ENCODE measurements at places on chromosomes 7 and 10.

- DNase-seq: no peak
- no peaks in the 10 kb centered on the region for H3K36me3 ChIP-seq
- peaks cover 21% of the 10 kb centered on the region for H3K27me3 ChIP-seq
- H3K4me3 ChIP-seq: no peak overlapping the region
Measured at GRCh38 chr7:43195768-43196167, 83.3 kb downstream of the HECW1 start.

DNA sequence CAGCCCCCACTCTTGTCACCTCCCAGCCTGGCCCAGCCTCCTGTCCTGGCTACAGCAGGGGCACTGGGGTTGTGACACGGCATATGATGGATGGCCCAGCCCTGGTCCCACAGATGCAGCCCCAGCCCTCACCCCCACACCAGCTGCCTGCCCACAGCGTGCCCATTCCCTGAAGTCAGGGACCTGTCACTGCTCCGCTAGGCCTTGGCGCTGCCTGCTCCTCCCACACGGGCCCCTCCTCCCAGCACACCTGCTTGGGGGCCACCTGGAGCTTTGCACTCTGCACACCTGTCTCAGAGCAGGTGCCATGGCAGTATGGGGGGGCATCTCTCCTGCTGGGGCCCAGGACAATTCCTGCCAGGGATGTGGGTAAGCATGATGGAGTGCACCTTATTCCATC, 3.5 kb downstream of the GCK start:
- H3K4me3 ChIP-seq: no peak overlapping the region
- no peaks in the 10 kb centered on the region for H3K4me1 ChIP-seq
- no peak overlapping the region for H3K27ac ChIP-seq
- peaks cover 28% of the 10 kb centered on the region for H3K27me3 ChIP-seq

DNA sequence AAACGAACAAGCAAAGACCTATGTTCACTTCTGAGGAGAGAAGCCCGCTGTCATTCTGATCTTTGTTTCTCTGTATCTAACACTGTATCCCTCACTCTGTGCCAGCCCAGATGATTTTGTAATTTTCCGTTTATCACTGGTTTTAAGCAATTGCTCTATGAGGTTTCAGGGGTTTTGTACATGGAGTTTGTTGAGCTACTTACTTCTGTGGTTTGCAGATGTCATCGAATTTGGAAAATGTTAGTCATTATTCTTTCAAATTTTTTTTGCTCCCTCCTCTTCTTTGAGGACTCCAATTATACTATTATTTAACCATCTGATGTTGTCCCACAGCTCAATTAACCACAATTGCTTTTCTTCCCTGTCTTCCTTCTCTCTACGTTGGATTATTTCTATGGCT, 650.9 kb upstream of the IGFBP3 start:
- H3K4me1 ChIP-seq: no peaks in the 10 kb centered on the region
- no peaks in the 10 kb centered on the region for H3K36me3 ChIP-seq
- DNase-seq: no peak
- H3K27ac ChIP-seq: no peak overlapping the region
- H3K27me3 ChIP-seq: no peaks in the 10 kb centered on the region

- DNase-seq: no peak
- H3K27me3 ChIP-seq: no peaks in the 10 kb centered on the region
- H3K27ac ChIP-seq: no peak overlapping the region
- no peak overlapping the region for H3K4me3 ChIP-seq
- H3K4me1 ChIP-seq: peaks cover 14% of the 10 kb centered on the region
Measured at GRCh38 chr10:8074881-8075280, 20.4 kb downstream of the GATA3 start.

DNA sequence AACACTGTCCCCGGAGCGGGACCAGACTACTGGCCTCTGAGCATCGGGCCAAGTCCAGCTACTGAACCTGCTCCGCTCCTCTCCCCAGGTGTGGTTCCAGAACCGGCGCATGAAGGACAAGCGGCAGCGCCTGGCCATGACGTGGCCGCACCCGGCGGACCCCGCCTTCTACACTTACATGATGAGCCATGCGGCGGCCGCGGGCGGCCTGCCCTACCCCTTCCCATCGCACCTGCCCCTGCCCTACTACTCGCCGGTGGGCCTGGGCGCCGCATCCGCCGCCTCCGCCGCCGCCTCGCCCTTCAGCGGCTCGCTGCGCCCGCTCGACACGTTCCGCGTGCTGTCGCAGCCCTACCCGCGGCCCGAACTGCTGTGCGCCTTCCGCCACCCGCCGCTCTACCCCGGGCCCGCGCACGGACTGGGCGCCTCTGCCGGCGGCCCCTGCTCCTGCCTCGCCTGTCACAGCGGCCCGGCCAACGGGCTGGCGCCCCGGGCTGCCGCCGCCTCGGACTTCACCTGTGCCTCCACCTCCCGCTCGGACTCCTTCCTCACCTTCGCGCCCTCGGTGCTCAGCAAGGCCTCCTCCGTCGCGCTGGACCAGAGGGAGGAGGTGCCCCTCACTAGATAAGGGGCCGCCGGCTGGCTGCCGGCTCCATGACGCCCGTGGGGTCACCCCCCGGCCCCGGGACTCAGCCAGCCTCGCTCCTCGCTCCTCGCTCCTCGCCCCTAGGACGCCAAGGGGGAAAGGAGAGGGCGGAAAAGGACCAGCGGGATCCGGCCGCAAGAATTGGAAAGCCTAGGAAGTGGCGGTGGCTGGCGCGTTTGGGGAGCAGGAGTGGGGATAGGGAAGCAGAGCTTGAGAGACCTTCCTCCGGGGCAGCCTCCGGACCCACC, 3.4 kb downstream of the EVX1 start:
- no peaks in the 10 kb centered on the region for H3K36me3 ChIP-seq
- no peaks in the 10 kb centered on the region for H3K4me1 ChIP-seq
- DNase-seq: no peak
- no peak overlapping the region for H3K4me3 ChIP-seq

GRCh38 chr10:54826994-54827560, 26.0 kb upstream of the PCDH15 start:
- no peak for DNase-seq
- H3K4me3 ChIP-seq: no peak overlapping the region
- H3K27me3 ChIP-seq: no peaks in the 10 kb centered on the region
- no peak overlapping the region for H3K27ac ChIP-seq
- no peaks in the 10 kb centered on the region for H3K36me3 ChIP-seq

DNA sequence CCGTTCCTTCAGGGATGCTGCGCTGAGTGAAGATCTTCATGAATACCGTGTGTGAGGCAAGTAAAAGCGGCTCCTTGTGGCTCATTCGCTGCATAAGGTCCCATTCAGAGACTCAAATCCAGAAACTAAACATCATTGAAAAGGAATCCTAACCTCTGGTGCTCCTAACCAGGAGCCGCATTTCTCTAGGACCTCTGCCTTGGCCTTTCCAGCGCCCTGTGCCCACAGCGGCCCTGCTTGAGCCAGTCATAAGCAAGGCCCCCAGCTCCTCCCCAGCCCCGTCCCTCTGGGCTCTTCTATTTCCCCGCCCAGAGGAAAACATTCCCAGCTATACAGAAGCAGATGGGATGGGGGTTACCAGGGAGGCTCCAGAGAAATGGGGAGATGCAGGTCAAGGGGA, 42.6 kb upstream of the INSIG1 start:
- DNase-seq: no peak
- no peaks in the 10 kb centered on the region for H3K4me1 ChIP-seq
- H3K27ac ChIP-seq: no peak overlapping the region

DNA sequence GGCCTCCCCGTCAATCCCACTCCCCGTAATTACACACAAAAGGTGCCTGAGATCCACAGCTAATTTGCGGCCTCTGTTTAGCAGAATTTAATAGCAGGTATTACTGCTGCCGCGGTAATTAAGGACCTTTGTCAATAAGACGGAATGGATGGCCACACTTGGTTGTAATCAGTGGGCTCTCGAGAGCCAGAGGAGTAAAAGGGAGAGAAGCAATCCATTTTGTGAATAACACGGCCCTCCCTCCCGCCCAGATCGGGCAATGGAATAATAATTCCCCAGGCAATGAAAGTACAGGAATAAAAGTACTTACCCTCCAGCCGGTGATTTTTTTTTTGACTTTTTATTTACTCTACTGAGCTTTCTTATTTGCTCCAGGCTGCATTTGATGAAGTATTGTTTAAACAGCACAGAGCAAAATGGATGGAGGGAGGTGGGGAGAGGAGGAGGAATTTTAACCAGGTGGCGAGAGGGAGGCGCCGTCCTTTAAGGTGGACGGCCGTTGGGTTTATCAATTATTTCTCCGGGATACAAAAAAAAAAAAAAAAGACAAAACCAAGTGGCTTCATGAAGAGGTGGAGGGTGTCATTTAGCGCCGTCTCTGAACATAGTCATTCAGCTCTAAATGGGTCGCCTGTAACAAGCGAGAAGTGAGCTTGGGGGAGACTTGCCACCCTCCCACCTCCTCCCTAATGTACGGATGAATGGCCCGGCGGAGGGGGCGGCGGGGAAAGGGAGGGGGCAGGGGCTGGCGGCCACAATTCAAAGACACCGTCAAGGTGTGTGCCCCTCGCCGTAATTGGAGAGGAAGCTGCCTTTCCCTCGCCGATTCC, 120.3 kb downstream of the BUB3 start:
- no peak for DNase-seq
- no peaks in the 10 kb centered on the region for H3K36me3 ChIP-seq
- H3K27ac ChIP-seq: no peak overlapping the region
- no peak overlapping the region for H3K4me3 ChIP-seq

DNA sequence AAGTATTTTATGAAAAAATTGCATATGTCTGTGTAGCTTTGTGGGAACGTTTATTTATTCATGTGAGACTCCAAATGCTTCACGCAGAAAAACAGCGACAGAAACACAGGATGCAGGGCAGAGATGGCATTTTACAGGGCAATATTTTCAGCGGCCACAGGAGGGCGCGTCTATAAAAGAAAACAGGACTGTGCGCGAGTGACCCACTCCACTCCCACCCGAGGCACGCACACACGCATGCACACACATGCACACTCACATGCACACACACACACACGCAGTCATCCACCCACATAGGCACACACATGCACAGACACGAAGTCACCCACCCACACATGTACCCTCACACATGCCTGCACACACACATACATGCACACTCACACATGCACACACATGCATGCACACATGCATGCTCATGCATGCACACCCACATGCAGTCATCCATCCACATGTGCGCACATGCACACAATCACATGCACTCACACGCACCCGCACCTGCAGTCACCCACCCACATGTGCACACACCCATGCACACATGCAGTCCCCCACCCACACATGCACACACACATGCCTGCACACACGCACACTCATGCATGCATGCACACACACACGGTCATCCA, 96.3 kb downstream of the DNAJB6 start:
- peaks cover 13% of the 10 kb centered on the region for H3K4me1 ChIP-seq
- H3K4me3 ChIP-seq: no peak overlapping the region
- H3K36me3 ChIP-seq: no peaks in the 10 kb centered on the region

- H3K27me3 ChIP-seq: no peaks in the 10 kb centered on the region
- H3K4me3 ChIP-seq: no peak overlapping the region
- DNase-seq: no peak
- peaks cover 6% of the 10 kb centered on the region for H3K4me1 ChIP-seq
Measured at GRCh38 chr7:21829731-21830130, 116.0 kb downstream of the CDCA7L start.

GRCh38 chr10:88026031-88026430, 162.6 kb downstream of the PTEN start:
- no peak for DNase-seq
- no peak overlapping the region for H3K4me3 ChIP-seq
- H3K27me3 ChIP-seq: no peaks in the 10 kb centered on the region
- H3K4me1 ChIP-seq: no peaks in the 10 kb centered on the region
- no peak overlapping the region for H3K27ac ChIP-seq

DNA sequence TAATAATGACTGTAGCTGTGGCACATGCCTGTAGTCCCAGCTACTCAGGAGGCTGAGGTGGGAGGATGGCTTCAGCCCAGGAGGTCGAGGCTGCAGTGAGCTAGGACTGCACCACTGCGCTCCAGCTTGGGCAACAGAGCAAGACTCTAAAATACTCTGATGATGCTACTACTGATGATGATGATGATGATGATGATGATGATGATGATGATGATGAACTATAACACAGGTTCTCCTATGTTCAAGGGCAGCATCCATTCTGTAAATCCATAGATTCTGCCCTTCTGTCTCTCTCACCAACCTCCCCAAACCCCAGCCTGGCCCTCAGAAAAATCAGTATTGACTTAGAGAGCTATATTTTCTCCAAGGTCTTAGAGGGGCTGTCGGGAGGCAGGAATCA, 22.8 kb upstream of the EN2 start:
- H3K4me3 ChIP-seq: no peak overlapping the region
- H3K36me3 ChIP-seq: no peaks in the 10 kb centered on the region
- no peak for DNase-seq
- H3K27me3 ChIP-seq: peaks cover 4% of the 10 kb centered on the region

DNA sequence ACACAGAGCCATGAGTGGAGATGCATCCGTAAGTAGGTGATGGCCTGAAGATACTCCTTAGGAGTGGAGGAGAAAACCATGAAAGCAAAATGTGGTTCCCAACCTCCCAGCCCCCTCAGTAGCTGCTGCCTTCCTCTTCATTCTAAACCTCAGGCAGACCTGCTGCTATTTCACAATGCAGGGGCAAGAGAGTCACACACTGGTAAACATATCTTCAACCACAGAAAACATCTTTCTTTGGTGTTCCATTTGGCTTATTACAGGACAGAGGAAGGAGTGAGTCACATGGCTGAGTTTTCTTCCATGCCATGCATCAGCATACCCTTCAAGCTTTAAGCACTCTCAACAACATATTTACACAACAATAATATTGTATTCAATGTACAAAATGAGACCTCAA, 342.1 kb downstream of the BMPER start:
- DNase-seq: no peak
- no peaks in the 10 kb centered on the region for H3K4me1 ChIP-seq
- no peaks in the 10 kb centered on the region for H3K36me3 ChIP-seq

DNA sequence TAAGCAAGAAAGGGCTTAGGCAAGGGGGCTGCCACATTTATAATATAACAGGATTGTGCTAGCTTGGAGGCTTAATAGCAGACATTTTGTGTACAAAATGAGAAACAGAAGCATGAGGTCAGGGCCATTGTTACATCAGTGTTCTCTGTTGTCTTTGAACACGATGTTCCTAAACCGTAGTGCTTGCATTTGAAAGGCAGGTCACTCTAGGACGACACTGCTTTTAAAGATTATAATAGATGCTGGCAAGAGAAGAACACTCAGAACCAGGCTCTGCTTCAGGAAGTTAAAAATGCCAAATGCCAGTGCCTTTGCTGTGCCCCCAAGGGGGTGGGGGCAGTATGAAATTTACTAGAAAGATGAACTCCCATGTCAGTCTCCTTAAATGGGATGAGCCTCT, 91.1 kb downstream of the SORCS3 start:
- no peaks in the 10 kb centered on the region for H3K36me3 ChIP-seq
- no peak overlapping the region for H3K27ac ChIP-seq
- no peaks in the 10 kb centered on the region for H3K4me1 ChIP-seq
- no peak for DNase-seq
- H3K4me3 ChIP-seq: no peak overlapping the region

DNA sequence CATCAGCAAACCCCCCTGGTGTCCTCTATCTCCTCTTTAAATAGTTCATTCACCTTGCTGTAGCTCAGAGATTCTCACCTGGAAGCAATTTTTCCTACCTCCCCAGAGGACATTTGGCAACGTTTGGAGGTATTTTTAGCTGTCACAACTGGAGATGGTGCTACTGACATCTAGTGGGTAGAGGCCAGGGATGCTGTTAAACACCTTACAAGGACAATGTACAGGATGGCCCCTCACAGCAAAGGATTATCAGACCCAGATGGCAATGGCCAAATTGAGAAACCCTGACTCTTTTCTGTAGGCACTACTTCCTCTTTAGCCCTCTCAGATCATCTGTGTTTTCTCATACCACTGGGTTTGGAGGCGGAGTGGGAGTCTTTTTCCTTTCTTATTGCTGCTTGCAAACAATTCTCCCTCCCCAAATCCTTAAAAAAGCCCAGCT, 13.2 kb upstream of the TRA2A start:
- H3K4me1 ChIP-seq: peaks cover 4% of the 10 kb centered on the region
- no peaks in the 10 kb centered on the region for H3K36me3 ChIP-seq
- H3K27ac ChIP-seq: no peak overlapping the region
- no peak for DNase-seq

Data from T-cell (primary cell).